ENCODE measurements at places on chromosomes 1 and 21.

GRCh38 chr1:155082301-155083051, 3.8 kb downstream of the EFNA3 start:
- no peak for DNase-seq

GRCh38 chr1:63960326-63960725, 186.5 kb downstream of the ROR1 start:
- DNase-seq, result no peak

GRCh38 chr1:31058012-31058411, 7.5 kb downstream of the PUM1 start:
- DNase-seq, result no peak

GRCh38 chr21:40797891-40798290, 49.1 kb downstream of the DSCAM start:
- DNase-seq, result no peak

DNA sequence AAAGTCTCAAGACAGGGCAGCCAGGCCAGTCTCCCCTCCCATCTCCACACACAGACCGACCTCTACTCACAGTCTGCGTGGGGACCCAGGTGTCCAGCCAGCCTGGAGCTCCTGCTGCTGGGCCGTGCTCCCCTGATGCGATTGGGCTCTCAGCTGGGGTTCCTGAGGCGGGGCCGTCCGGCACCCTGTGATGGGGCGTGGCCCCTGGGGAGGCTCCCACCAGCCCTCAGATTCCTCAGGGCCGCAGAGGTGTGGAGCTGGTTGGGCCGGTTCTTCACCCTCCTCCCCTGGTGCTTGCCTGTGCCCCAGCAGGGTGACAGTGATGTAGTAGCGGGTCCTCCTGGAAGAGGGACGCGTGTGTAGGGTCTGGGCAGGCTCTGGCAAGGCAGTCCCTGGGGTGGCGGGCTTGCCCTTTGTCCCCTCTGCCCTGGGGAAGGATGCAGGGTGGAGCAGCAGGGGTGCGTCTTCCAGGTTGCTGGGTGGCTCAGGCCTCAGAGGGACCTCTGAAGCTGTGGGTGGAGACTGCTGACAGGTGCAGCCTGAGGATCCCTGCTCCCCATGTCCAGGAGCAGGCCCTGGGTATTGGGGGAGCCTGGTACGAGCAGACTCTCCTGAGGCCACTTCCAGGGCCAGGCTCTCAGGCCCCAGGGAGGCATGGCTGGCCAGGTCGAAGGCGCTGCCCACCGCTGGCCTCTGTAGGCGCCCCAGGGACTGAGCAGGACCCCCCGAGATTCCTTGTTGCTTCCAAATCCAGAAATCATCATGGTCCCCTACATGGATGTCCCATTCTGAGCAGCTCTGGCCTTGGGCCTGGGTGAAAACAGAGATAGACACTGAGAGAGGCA, at the start of gene CRYBG2:
TSS of gene CRYBG2 (minus strand) at position 155 of the 845 bp plus-strand sequence. CDS start 7,473 bp downstream, outside the sequence.
- DNase-seq, result no peak

DNA sequence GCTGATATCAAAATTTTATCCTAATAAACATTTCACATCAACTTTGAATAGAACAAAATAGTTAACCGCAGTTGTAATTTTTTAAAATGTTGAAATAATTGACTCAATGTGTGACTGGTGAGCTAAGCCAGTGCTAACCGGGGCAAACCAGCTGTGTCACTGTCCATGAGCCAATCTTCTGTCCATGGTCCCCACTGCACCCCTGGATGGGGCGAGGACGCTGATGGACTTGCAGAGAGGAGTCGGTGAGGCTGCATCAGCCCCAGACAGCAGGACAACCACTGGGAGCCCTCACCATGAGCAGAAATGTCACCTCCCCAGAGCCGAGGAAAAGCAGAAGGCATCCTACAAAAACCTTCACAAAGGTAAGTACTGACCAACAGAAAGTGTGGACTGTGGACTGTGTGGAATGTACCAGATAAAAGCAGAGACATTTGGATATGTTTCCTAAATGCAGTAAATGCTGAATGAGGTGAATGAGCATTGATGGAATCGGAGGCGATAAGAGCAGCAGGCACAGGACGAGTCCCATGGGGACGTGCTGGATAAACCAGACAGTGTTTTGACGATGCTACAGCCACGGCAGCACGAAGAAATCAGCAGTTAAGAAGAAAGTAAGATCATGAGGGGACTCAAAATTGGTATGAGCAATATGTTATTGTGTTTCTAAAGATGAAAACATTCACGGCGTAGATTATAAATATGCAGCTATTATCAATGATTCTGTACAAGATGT, 115.0 kb upstream of the BACE2 start:
- no peak for DNase-seq

DNA sequence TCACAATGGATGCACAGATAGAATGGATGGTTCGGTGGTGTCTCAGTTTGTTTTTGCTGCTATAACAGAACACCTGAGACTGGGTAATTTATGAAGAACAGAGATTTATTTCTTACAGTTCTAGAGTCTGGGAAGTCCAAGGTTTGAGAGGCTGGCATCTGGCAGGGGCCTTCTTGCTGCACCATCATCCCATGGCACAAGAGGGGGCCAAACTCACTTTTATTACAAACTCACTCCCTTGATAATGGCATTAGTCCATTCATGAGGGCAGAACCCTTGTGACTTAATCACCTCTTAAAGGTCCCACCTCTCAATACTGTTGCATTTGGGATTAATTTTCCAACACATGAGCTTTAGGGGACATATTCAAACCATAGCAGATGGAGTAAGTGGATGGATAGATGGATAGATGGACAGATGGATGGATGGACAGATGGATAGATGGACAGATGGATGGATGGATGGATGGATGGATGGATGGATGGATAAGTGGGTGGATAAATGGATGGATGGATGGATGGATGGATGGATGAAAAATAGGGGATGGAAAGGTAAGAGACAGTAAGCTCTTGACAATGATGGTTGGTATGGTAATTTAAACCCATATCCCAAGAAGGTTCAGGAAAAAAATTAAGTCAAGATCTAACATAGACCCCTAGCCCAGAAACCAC, 16.5 kb downstream of the CAMK2N1 start:
- no peak for DNase-seq

DNA sequence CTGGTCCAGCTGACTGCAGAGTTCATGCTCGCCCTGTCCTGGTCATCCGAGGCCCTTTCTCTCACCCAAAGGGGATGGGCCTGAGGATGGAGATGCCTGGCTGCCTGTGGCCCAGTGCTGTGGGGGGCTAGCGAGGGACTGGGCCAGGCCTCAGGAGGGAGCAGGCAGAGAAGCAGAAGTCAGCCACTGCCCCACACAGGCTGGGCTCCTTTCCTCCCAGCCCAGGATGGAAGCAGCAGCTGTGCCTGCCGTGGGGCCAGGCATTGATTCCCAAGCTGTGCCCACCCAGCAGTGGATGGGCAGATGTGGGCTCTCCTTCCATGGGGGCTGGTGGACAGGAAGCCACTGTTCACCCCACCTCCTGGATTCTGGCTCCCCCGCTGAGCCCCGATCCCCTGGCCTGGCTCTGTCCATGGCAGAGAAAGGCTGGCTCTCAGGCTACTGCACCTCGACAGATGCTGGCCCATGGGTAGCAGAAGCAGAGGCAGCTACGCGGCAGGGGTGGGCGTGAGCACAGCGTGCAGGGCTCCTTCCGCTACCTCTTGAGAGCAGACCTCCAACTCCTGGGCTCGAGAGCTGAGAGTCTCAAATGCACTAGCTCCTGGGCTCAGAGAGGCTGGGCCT, 24.6 kb downstream of the RUNX3 start:
- no peak for DNase-seq

DNA sequence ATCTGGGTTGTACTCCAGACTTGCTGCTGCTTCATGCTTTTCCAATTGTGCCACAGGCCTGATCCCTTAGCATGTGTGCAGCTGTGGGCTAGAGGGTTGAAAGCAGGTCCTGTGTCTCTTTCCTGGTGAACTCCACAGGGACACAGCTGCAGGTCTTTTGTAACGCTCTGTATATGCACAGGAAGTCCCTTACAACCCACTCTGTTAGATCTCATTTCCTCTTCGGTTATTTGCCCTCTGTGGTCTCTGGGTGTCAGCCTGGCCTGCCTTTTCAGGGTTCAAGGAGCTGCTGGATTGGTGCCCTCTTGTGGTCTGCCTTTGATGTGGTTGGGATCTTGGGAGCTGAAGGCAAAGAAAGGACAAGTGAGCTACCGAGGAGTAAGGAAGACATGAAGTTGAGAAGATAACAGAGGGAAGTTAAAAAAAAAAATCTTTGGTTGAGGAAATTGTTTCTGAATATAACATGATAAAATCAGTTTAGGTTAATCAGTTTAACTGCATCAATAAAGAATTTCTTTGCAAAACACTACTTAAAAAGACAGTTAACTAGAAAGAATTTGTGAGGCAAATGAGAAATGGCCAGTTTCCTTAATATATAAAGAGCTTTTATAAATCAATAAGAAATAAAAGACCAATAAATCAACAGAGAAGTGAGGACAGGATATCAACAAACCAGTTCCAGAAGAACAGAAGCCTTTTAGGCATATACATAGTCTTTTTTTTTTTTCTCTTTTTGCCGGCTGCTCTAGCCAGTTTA, 44.1 kb downstream of the UCK2 start:
- no peak for DNase-seq

GRCh38 chr1:182890927-182891610, 51.9 kb downstream of the DHX9 start:
- DNase-seq, result no peak

GRCh38 chr1:17031436-17031835, 19.7 kb upstream of the ATP13A2 start:
- DNase-seq, result no peak

DNA sequence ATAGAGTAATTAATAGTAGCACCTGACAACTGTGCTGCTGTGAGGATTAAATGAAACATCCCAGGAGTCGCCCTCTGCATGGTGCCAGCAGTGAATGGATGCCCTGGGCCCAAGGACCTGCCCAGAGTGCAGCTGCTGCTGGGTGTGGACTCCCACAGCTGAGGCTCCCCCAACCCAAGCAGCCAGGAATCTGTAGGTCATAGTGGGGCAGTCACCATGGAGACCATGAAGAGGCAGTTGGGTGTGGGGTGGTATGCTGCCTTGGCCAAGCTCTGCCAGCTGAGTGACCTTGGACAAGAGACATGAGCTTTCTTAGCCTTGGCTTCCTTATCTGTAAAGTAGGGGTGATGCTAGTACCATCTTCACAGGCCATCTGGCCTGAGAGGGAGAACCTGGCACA, 9.4 kb downstream of the OLIG2 start:
- no peak for DNase-seq

DNA sequence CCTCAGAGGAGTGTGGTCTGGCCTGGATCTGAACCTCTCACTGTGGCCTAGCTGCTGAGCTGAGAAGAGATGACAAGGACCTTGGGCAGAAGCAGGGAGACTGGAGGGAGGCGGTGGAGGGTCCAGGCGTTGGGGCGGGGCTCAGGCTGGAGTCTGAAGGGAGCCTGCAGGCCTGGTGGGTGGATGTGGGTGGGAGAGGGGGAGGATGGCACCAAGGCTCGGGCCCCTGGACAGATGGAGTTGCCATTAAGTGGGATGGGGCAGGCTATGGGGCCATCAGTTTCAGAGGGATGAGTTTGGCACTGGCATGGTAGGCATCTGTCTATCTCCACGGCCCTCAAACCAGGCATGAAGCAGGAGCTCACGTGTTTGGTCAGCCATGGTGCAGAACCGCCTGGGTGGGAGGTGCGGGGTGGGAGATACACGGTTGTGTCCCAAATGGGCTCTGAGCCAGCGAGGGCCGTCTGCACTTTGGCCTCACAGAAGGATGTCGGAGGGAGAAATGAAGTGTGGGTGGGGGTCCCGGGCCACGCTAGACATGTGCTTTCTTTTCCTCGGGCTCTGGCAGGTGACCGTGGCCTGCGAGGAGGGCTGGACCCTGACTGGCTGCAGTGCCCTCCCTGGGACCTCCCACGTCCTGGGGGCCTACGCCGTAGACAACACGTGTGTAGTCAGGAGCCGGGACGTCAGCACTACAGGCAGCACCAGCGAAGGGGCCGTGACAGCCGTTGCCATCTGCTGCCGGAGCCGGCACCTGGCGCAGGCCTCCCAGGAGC, 23.6 kb downstream of the PCSK9 start:
- no peak for DNase-seq

DNA sequence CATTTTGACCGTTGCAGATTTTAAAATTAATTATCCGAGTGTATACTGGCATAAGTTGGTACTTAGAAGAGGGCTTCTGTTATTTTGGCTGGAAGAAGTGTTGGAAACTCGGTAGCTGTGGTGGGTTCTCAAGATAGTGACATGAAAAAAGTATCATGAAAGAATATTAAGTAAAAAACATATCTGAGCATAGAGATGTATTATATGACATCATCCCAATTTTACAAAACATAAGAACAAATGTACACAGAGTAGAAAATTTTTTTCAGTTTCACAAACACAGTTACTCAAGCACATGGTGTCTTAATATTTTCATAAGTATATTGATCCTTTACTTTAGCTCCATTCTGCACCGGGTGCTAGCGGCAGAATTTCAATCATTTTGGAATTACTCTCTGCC, 684 bp downstream of the IFI16 start:
- DNase-seq, result no peak

DNA sequence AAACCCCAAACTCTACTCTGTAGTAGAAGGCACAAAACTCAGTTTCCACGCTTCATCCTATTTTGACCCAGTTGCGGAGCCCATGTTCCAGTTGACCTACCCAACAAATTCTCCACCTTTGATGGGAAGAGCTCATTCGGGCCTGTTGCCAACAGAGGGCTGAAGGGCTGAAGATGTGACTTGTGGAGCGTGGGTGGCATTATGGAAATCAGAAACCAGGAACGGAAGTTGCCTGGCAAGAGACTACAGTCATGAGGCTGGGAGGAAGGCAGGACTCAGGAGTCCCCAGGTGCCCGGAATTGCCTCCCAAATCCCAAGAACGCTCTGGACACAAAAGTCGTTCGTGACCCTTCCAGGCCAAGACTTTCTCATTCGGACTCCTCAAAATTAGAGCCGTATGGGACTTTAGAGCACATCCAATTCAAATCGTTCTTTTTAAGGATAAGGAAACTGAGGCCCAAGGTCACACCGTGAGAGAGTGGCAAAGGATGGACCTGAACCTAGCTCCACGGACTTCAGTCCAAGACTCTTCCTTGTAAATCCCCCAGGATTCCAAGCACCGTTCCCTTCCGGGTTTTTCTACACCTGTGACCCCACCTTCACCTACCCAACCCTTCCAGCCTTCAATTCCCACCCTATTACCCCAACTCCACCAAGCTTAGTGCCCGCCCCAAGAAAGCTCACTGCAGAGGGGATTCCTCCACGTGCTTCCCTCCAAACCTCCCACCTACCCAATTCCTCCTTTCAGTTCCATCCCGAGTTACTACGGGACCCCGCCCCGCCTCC, 739 bp downstream of the SMG5 start:
- no peak for DNase-seq

Data from fibroblast of the conjunctiva (primary cell).